ENCODE measurements at places on chromosomes 1 and 21.

GRCh38 chr1:13901597-13901996 is 201.6 kb downstream of the PRDM2 start:
- no peak for DNase-seq

DNA sequence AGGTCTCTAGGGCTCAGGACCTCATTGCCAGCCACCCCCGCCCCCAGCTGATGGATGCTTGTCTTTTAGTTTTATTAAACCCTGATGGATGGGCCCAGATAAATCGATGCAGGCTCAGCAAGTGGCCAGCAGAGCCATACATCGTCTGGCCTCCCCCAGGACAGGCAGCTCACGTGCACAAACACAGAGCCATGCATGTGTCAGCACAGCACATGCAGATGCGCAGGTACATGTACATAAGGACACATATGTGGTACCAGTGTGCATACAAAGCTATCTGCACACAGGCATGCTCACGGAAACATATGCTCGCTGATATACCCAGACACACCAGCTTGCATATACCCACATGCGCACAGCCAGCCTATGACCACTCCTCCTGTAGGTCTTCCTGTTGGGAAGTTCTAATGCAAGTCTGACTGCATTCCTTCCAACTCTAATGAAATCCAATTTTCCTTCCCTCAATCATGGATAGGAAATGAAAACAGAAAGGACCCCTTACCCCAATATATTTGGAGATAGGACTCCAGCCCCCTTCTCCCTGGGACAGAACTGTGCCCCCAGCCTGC is 897 bp downstream of the COL16A1 start:
- no peak for DNase-seq

DNA sequence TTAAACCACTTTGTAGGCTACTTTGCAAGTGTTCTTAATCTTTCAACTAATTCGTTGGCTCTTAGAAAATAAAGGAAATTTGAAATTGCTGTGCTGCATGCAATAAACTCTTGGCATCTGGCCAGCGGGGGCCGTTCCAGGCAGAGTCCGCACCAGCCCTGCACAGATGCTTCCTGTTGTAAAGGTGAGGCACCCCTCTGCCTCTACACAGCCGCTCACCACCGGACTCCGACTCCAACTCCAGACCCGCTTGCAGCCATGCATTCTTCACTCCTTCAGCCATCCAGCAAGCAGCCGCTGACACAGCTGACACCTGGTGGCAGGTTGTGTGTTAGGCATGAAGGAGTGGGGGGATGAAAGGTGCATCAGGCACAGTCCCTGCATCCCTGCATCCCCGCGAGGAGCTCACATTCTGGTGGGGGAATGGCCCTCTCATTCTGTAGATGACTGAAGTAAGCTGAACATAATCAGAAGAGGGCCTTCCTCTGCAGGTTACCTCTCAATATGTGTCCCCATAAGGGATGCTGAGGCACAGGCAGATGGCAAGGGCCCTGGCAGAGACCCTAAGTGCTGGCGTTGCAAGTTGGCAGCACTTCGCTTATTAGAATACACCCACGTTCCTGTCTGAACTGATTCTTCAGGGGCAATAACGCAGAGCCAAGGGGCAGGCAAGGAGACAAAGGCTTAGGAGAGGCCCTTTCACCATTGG is 56.8 kb downstream of the GLIS1 start:
- peak; percentile 53 for DNase-seq

DNA sequence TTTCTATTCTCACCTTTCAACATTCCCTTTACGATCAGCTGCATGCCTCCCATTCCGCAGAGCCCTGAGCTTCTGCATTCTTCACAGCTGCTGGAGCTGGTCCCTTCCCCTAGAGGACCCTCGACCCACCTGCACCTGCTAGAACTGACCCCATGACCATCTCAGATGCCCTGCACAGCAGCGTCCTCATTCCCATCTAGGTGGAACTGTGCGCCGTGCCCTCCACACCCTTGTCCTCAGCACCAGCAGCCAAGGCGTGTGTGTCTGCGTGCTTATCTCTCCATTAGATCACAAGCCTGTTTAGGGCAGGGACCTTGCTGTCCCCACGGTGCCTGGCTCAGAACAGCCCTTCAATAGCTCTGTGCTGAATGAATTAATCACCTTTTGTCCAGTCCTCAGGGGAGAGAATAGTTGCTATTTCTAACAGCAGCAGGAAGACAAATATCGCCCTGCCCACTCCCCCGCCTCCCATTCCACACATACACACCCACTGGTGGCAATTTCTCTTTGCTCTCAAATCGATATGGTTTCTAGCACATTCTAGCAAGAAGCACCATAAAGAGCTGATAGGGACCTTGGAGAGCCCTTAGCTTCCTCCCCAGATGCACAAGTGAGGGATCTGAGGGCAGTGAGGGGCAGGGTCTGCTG is 61.7 kb downstream of the KCNN3 start:
- no peak for DNase-seq

- no peak for DNase-seq
These were observed 79.8 kb downstream of the PKN2 start for GRCh38 chr1:88763649-88764406.

GRCh38 chr1:185566995-185567394 is 167.2 kb upstream of the HMCN1 start:
- DNase-seq = peak; percentile 81

DNA sequence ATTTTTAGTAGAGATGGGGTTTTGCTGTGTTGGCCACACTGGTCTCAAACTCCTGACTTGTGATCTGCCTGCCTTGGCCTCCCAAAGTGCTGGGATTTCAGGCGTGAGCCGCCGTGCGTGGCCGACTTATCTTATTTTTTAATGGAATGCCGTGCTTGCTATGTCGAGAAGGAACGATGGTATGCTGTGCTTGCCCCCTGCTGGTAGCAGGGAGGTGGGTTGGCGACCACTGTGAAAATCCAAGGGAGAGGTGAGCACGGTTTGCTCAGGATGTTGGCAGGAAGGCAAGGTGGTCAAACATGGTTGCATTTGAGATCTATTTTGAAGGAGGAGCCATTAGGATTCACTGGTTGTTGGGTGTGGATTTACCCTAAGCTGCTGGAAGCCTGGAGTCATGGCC is 45.8 kb upstream of the RCC2 start:
- DNase-seq = no peak

DNA sequence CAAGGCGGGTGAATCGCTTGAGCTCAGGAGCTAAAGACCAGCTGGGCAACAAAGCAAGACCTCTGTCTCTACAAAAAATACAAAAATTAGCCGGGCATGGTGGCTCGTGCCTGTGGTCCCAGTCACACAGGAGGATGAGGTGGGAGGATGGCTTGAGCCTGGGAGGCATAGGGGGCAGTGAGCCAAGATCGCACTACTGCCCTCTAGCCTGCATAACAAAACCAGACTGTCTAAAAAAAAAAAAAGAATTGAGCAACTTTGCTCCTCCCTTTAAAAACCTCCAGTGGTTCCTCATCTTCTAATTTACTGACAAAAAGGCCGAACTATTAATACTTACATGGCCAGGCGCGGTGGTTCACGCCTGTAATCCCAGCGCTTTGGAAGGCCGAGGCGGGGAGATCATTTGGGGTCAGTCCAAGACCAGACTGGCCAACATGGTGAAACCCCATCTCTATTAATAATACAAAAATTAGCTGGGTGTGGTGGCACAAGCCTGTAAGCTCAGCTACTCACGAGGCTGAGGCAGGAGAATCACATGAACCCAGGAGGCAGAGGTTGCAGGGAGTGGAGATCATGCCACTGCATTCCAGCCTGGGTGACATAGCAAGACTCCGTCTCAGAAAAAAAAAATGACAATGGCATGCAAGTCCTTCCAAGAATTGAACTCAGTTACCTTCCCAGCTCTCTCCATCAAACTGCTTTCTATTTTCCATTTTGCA is 4.4 kb downstream of the ACBD3 start:
- DNase-seq = no peak

GRCh38 chr1:95139039-95139438 is 21.9 kb downstream of the TLCD4 start:
- no peak for DNase-seq

DNA sequence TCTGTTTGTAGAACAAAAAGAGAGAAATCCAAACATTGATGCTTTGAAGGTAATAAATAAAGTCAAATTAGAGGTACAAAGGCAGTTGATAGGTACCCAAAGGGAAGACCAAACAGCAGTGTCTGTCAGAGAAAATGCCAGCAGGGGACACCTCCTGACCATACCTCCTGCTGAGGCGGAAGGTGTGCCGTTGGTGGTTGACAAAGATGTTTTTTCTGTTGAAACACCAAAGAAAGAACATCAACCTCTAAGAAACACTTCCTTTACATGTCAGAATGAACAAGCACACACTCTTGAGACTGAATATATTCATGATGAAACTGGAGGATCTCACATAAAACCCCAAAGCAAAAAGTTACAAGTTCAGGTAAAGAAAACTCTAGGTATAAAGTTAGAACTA is 128.3 kb downstream of the MACF1 start:
- DNase-seq = no peak

DNA sequence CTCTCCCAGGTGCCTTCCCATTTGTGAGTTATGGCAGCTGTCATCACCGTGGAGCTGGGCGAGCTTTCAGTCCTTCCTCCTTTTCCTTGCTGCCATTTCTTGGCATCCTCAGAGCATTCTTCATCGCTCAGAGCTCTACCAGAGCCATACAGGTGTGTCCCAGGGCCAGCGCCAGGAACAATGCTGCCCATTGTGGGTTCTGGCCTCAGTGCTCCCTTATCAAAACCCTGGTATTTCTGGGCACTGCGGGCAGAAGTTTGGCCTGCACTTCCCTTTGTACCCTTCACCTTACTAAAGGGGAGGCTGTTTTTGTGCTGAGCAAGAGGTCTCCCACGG is 28.5 kb downstream of the RASSF5 start:
- DNase-seq = no peak

- DNase-seq = no peak
These were observed 13.9 kb downstream of the CXADR start for GRCh38 chr21:17526776-17527175.

GRCh38 chr1:90204023-90204590 is 209.2 kb downstream of the ZNF326 start:
- DNase-seq = no peak

- DNase-seq = no peak
These were observed 26.2 kb upstream of the PDC start for GRCh38 chr1:186487163-186487562.
